ENCODE measurements at places on chromosomes 3 and 15.

- no peak for DNase-seq
Measured at GRCh38 chr3:170327040-170327808, 30.3 kb upstream of the SKIL start.

DNA sequence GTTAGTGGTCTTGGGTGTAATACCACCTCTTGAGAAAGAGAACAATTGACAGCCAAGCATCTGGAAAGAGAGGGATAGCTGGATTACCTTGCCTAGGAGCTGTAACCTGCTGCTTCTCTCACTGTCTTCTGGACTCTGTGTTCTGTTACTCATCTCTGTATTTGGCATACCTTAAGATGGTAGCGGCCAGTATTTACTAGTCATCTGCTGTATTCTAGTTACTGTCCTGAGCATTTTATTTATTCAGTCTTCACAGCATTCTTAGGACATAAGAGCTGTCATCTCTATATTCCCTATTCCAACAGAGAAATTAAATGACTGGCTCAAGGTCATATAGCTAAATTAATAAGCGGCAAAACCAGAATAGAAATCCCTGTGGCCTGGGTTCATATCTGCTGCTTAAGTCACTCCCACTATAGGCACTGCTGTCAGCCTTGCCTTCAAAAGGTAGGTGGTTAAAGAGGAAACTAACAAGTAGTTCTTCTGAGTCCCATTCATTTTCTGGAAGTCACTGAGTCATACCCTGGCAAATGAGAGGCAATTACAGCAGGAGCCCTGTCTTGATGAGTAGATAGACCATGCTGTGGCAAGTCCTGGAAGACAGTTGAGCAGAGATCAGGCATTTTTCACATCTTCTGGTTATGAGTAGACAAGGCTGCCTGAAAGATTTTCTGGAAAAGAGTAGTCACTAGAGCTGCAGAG, 68.2 kb downstream of the RAB7A start:
- no peak for DNase-seq

DNA sequence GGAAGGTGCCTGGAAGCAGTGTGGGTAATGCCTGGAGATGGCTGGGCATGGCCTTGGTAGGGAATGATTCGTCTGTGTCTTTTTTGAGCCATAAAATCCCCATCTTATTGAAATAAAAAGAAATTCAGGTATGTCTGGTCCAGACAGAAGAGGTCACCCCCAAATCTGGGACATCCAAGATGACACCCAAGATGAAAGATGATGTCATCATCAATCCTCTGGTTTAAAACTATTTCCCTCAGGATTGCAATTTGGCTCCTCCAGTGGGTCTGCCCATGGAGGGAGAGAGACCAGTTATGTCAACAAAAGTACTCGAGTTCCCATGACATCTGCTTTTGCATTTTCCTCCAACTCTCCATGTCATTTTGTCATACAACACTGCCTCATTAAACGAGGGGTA, 16.7 kb upstream of the CCR9 start:
- DNase-seq, result no peak

DNA sequence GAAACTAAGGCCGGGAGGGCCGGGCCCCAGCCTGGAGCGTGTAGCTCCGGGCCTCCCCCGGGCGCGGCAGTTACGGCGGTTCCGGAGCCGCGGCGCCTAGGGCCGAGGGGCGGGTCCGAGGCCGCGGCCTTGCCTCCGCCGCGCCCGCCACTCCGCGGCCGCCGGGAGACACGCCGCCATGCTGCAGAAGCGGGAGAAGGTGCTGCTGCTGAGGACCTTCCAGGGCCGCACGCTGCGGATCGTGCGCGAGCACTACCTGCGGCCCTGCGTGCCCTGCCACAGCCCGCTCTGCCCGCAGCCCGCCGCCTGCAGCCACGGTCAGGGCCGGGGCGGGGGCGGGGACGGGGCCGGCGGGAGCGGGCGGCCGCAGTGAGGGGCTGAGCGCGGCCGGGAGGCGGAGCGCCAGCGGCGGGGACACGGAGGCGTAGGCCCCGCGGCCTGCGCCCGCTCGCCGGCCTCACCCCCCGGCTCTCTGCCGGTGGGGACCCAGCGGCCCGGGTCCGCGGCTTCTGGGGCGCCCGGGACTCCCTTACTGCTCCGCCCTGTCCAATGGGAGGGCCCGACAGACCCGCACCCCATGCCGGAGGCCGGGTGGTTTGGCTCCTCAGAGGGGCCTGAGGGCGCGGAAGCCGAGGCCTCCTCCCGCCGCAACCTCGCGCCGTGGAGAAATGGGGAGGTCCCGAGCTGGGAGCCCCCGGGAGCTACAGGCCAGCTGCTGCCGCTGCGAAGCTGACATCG, at the start of gene DIS3L:
Gene DIS3L, plus strand, starts transcription at position 150 of the 738 bp plus-strand sequence. Its CDS starts 29 bp downstream, at position 179.
- DNase-seq, result peak; percentile 52

DNA sequence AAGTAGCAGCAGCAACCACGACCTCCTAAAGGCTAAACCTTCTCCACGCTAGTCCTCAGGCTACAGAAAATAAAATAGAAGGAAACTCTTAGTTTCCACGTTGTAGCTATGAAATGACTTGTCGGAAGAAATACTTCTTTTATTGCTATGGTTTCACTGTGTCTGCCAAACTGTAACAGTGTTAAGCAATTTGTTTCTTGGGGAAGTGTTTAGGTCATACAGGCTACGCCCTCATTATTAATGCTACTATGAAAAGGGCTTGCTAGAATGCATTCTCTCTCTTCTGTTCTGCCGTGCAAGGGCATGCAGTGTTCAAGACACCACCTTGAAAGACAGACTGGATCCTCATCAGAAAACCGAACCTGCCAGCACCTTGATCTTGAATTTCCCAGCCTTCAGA, 462.7 kb downstream of the PLOD2 start:
- no peak for DNase-seq

- no peak for DNase-seq
Measured at GRCh38 chr3:112670824-112671223, 29.9 kb upstream of the CCDC80 start.

DNA sequence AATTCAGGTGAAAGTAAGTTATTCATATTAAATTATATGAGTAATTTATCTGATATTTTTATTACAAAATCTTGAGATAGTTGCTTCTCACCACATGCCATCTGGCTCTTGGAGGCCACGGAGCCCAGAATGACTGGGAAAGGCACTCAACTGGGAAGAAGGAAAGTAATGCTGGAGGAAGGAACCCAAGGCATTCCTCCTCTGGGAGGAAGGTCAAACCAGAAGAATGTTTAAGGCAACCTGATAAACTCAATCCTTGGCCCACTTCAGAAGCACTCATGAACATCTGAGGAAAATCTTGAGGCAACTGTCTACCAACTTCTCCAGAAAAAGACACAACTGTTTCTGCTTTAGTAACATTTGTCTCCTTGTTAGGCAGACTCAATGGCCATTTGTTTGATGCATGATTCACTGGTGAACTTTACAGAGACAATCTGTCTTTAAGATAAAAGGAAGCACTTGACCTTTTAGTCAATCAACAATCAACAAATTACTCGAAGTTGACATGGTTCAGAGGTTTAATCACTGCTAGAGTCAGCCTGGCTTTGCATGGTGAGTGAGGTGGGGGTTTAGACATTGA, 261.4 kb upstream of the MME start:
- no peak for DNase-seq

GRCh38 chr15:99409097-99409473, 156.7 kb upstream of the MEF2A start:
- DNase-seq, result peak; percentile 30
